ENCODE measurements at places on chromosomes 13 and 19.

- no peak for DNase-seq
Observed at GRCh38 chr19:2993579-2993978, 16.2 kb downstream of the TLE6 start.

DNA sequence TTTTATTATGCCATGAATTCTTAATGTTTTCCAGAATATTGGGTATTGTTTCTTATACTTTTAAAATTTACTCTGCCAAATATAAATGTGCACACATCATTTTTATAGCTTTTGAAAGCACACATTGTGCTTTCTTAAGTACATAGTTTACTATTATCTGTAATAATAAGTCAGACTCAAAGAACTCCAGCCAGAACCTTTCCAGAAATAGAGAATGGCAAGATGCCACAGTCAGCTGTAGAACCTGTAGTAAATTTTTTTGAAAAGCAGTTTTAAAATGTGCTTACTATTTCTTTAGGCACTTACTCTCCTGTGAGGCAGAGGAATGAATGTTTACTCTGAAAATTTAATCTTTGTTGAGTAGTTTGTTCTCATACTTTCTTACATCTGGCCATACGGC, 1287.1 kb downstream of the PCDH9 start:
- no peak for DNase-seq

DNA sequence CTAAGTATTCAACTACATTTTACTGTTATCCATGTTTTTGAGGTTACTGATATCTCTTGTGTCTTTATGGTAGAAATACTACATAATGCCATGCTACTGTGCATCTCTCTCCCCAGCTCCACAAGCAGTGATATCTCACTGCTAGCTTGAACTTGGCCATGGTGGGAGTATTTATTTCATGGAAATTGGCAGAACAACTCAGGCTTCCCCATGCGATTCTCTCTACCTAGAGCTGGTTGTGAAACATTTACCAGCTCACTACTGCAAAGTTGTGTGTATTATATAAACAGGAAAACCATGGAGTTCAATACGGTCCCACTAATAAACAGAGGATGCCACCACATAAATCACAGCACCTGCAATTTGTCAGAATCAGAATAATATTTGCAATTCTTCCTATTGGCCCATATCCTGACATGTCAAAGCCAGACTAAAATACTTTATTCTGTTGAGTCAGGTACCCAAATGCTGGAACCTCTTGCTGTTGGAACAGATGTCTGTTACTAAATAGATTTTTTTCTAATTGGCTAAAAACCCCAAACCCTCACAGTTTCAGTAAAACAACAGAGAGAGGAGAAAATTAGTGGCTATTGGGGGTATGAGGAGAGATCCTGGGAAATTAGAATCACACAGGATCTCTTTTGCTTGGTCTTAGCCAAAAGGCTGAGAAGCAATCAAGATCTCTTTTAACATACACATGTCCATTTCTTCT, 91.4 kb upstream of the SLC10A2 start:
- DNase-seq: no peak

GRCh38 chr13:88932950-88933349, 1261.8 kb downstream of the SLITRK5 start:
- no peak for DNase-seq

GRCh38 chr13:91017031-91017668, 330.3 kb upstream of the MIR17HG start:
- no peak for DNase-seq

DNA sequence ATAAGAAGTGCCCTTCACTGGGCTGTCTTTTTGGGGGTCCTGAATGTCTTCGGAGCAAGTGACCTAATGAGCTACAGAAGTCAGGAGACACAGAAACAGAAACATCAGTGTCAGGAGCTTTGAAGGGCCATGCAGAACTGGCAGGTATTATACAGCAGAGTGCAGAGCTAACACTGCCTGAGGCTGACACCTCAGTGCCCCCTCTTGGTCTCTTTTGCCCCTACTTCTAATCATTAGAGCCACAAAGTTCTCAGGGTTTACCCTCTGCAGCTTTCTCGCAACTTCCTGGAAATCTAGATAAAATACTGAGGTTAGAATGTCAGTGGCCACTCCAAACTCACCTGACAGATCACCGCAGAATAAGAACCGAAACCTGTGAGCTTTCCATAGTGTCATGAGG, 172.7 kb downstream of the B3GLCT start:
- DNase-seq: no peak

DNA sequence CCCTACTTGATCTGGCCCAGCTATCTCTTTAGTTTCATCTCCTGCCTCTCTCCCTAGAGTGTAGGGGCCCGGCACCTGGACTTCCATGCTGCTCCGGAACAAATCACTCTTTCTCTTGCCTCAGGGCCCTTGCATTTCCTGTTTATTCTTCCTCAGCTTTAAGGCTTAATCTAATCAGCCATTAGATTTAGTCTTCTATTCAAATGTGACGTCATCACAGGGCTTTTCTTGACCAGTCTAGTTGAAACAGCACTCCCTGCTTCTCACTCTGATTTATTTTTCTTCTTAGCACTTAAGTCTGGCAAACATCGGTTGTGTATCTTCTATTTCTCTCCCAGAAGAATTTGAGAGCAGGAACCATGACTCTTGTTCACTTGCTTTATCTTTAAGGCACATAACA, 564.1 kb downstream of the EFNB2 start:
- no peak for DNase-seq

- DNase-seq: no peak
Observed at GRCh38 chr19:13834244-13835069, 39.2 kb downstream of the ZSWIM4 start.

- no peak for DNase-seq
Observed at GRCh38 chr19:47315125-47315821, 5.6 kb downstream of the C5AR1 start.

GRCh38 chr19:37413313-37414084, 42.6 kb downstream of the ZNF527 start:
- DNase-seq: no peak

- DNase-seq: no peak
Observed at GRCh38 chr19:48615231-48616040, 560 bp upstream of the FAM83E start.

- DNase-seq: no peak
Observed at GRCh38 chr13:112808377-112809140, 118.7 kb downstream of the ATP11A start.

DNA sequence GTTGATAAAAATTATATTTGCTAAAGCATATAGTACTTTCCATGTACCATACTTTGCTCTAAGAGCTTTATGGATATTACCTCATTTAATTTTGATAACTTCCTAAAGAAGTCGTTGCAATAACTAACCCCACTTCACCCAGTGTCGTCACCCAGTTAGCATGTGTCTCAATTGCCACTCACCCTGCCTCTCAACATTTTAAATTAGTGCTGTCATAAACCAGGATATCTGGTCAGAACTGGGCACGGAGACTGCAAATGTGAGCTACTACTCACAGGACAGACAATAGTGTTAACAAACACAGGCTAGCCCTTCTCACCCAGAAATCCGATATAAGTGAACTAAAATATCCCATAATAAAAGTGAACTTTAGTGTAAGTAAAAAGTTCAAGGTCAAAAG, 430.6 kb downstream of the KLF12 start:
- no peak for DNase-seq

GRCh38 chr13:40375489-40376171, 290.8 kb downstream of the FOXO1 start:
- DNase-seq: no peak

DNA sequence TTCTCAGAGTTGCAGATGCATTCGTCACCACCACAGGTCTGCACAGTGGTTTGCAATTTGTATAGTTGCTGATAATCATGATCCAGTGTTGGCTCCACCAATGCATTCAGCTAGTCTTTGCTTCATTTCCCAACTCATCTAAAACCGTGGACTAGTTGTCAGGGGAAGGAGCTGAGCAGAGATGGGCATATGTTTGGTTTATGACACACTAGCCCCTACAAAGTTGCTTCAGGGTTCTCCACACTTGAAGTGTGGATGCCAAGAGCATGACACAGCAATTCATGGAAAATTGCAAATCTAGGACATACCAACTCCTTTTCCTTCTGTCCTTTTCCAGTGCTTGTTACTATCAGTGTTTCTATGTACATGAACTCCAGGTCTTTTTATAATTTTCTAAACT, 168.0 kb downstream of the TNFSF13B start:
- no peak for DNase-seq
